Tibial artery (tissue), 4 donors: ENCODE measurements at places on chromosomes 3 and 15.
A peak's percentile ranks its signal among the peaks of the same experiment; 100 is the strongest.

GRCh38 chr3:186097663-186098451 lies 11.0 kb downstream of the ETV5 start:
- H3K27me3 ChIP-seq, result no peaks in the 10 kb centered on the region
- no peak overlapping the region for H3K27ac ChIP-seq

- peak; percentile 89 for DNase-seq
- no peaks in the 10 kb centered on the region for H3K36me3 ChIP-seq
- H3K27ac ChIP-seq, result peak overlapping the region; percentile 53
- no peaks in the 10 kb centered on the region for H3K27me3 ChIP-seq
- H3K4me1 ChIP-seq, result peaks cover 14% of the 10 kb centered on the region
- no peak overlapping the region for H3K4me3 ChIP-seq
These were observed 67.2 kb downstream of the EIF4E3 start for GRCh38 chr3:71657831-71658530.

GRCh38 chr3:171806200-171807128 lies 3.8 kb downstream of the PLD1 start:
- peaks cover 40% of the 10 kb centered on the region for H3K4me1 ChIP-seq
- no peaks in the 10 kb centered on the region for H3K27me3 ChIP-seq
- H3K27ac ChIP-seq, result no peak overlapping the region
- no peak for DNase-seq
- H3K4me3 ChIP-seq, result no peak overlapping the region

- no peaks in the 10 kb centered on the region for H3K27me3 ChIP-seq
- H3K4me3 ChIP-seq, result no peak overlapping the region
- H3K36me3 ChIP-seq, result no peaks in the 10 kb centered on the region
These were observed 294.4 kb upstream of the TPM1 start for GRCh38 chr15:62748196-62748595.

DNA sequence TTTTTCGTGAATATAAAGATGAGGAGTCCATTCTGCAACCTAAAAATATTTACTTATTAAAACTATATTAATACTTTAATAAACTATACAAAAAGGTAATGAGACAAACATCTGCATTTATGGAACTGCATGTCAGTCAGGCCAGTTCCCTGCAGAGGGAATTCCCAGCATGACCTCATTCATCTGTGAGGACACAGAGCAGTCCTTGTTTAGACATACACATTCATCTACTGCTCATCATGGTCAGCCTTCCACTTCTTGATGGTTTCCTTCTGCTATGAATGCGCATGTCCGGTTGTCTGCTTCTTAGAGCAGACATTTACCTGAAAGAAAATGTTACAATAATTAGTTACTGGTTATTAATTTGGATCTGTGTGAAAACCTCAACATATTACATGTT lies 3.3 kb upstream of the ACTR8 start:
- peaks cover 30% of the 10 kb centered on the region for H3K36me3 ChIP-seq
- DNase-seq, result no peak
- H3K4me1 ChIP-seq, result peaks cover 21% of the 10 kb centered on the region
- H3K27me3 ChIP-seq, result no peaks in the 10 kb centered on the region

DNA sequence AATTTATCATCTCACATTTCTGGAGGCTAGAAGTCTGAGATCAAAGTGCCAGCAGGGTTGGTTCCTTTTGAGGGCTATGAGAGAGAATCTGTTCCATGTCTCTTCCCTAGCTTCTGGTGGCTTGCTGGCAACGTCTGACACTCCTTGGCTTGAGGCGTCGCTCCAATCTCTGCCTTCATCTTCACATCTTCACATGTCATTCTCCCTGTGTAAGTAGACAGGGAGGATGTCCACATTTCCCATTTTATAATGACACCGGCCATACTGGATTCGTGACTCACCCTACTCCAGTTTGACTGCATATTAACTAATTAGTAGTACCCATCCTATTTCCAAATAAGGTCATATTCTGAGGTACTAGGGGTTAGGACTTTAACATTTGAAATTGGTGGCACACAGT lies 17.5 kb upstream of the ARHGAP31 start:
- H3K36me3 ChIP-seq, result no peaks in the 10 kb centered on the region
- no peak for DNase-seq
- no peak overlapping the region for H3K27ac ChIP-seq
- no peaks in the 10 kb centered on the region for H3K4me1 ChIP-seq

DNA sequence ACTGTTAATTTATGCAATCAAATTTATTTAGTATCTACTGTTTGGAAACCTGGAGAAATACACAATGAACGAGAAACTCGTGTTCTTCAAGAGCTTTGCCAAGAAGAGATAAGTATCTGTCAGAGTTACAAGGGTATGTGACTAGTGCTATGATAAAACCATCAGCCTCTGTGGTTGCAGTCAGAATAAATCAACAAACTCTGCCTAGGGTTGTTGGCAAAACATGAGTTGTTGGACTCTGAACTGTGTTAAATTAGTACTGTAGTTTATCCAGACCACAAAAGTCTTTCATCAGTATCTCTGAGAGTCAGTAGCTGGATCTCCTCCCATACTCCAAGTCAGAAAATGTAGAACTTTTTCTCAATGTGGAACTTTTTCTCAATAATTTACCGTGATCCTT lies 918.4 kb downstream of the NAALADL2 start:
- H3K36me3 ChIP-seq, result no peaks in the 10 kb centered on the region
- H3K27ac ChIP-seq, result no peak overlapping the region
- H3K27me3 ChIP-seq, result no peaks in the 10 kb centered on the region
- no peak overlapping the region for H3K4me3 ChIP-seq
- no peaks in the 10 kb centered on the region for H3K4me1 ChIP-seq
- DNase-seq, result no peak

GRCh38 chr3:40321818-40322217 lies 12.3 kb downstream of the EIF1B start:
- H3K27me3 ChIP-seq, result no peaks in the 10 kb centered on the region
- H3K4me3 ChIP-seq, result no peak overlapping the region
- no peaks in the 10 kb centered on the region for H3K4me1 ChIP-seq
- DNase-seq, result no peak
- no peaks in the 10 kb centered on the region for H3K36me3 ChIP-seq
